Nucleus accumbens (tissue), 56 donors: ENCODE measurements at places on chromosomes 13 and 19.

DNA sequence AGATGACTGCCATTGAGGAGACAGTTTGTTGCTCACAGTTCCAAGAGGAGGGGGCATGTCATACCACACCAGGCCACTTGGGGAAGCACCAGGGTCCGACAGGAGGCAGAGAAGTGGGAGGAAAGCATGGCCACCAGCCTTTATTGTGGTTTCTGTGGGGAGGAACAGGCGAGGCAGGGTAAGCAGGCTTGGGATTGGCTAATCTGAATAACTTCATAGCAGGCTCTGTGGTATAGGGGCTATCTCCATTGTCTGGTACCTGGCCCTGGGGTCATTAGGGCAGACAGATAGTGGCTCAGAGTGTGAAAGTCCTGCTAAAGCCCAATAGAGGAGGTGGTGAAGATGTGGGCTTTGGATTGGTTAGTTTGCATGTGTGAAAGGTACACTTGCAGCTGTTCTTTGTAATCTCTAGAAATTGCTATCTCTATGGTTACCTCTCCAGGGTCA lies 35.5 kb downstream of the CBY2 start:
- DNase-seq: no peak

GRCh38 chr13:70644052-70644451 lies 535.8 kb upstream of the KLHL1 start:
- DNase-seq: no peak

GRCh38 chr13:111597618-111598017 lies 277.2 kb downstream of the TEX29 start:
- DNase-seq: no peak

- no peak for DNase-seq
These were observed 61.9 kb downstream of the LHFPL6 start for GRCh38 chr13:39540929-39541605.

- DNase-seq: no peak
These were observed 690.8 kb upstream of the ARGLU1 start for GRCh38 chr13:107258599-107259187.

DNA sequence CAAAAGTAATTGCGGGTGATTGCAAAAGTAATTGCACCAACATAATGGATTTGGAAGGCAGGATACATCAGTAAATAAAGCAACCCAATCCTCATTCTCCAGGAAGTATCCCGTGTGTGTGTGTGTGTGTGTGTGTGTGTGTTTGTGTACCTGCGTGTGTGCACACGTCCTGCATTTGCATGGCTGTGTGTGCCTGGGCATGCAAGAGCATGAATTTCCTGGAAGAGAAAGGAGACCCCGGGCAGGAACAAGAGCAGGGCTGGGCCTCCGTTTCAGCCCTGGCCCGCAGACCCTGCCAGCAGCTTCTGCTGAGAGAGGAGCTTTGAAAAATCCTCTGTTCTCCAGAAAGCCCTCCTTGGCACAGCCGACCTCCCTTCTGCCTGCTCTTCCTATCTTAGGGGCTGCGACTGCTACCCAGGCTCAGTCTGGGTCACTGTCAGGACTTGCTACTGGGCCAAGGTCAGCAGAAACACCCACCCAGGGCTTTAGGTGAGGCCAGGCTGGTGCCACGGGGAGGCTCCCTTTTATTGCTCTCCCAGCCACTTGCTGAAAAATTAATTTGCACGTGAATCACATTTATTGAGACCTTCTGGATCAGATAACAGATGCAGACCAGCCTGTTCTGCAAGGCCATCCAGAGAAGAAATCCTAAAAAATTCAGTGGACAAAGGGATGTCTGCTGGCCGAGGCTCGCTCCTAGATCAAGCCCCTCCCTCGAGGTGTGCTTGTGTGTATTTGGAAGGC lies 258.3 kb downstream of the ZNF536 start:
- no peak for DNase-seq

DNA sequence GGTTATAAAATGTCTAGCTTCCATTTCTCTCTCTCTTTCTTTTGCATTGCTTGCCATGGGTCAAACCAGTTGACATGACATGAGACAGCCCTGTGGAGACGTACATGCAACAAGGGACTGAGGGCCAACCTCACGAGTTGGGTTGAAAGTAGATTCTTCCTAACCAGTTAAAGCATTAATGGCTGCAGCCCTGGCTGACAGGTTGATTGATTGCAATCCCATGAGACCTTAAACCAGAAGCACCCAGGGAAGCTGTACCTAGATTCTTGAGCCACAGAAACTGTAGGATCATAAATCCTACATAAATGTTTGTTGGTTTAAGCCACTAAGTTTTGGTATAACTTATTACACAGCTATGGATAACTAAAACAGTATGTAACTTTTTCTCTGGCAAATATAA lies 373.8 kb downstream of the DACH1 start:
- no peak for DNase-seq

DNA sequence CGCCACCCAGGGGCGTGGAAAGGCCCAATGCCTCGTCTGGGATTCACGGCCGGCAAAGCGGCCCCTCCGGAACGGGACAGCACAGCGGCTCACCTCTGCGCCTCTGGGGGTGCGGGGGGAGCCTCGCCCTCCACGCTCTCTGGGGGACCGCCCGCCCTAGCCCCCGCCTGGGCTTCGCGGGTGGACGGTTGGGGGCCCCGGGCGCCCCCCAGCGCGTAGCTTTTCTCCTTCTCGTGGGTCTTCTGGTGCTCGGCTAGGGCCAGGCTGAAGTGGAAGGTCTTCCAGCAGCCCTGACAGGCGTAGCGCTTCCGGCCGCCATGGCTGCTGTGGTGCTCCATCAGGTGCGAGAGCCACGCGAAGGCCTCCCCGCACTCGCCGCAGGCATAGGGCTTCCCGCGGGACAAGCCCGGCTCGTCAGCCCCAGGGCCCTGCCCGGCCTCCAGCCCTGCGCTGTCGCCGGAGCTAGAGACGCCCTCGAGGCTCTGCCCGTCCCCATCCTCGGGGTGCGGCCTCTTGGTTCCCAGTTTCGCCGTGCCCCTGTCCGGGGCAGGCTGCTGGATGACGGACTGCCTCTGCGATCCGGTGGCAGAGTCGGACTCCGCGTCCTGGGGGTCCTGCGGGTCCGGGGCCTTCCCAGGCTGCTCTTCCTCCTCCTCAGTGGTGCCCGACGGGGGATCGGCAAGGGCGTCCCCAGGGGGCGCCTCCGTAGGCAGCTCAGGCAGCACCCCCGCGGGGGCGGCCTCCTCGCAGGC lies 13.3 kb downstream of the ZSCAN18 start:
- no peak for DNase-seq

GRCh38 chr19:32580353-32580900 lies 563 bp upstream of the PDCD5 start:
- no peak for DNase-seq

GRCh38 chr13:114025714-114026431 lies 52.0 kb upstream of the C13orf46 start:
- no peak for DNase-seq

- peak; percentile 61 for DNase-seq
These were observed 3.8 kb downstream of the PDE4A start for GRCh38 chr19:10424011-10424637.

- DNase-seq: no peak
These were observed 24.0 kb downstream of the UTP14C start for GRCh38 chr13:52048516-52048915.

DNA sequence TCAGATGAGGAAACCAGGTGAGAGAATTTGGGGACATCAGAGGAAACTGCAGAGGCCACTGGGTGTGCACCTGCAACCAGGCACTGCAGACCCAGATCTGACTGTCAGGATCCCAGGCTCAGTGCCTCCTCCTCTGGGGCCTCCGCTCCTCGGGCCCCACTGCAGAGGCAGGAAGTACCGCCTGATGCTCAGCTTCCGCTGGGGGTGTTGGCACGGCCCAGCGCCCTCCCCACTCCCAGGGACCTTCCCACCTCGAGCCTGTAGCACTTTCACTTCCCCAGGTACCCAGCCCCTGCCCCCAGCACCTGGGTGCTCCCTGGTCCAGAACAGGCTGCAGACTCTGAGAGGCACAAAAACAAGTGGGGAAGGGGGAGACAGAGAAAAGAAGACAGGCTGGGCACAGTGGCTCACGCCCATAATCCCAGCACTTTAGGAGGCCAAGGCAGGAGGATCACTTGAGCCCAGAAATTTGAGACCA lies 1.4 kb upstream of the CD37 start:
- no peak for DNase-seq

GRCh38 chr19:5339198-5339949 lies 1.2 kb downstream of the PTPRS start:
- DNase-seq: no peak

DNA sequence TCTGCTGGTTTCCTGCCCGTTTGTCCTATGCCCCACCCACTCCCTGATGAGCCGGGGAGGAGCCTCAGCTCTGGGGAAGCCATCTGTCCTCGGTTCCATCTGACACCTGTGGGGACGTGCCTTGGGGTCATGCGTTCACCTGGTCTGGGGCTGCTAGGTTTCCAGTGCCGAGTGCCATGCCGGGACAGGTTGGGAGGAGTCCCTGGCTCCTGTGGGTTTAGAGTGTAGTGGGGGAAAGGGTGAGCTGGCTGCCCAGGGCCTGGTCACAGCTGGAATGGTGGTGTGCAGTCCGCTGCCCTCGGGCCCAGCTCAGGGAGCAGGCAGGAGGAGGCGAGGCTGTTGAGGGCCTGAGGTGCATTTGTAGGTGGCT lies 2.5 kb downstream of the KDM4B start:
- no peak for DNase-seq

GRCh38 chr19:54152878-54153524 lies 6.5 kb downstream of the LENG1 start:
- no peak for DNase-seq

DNA sequence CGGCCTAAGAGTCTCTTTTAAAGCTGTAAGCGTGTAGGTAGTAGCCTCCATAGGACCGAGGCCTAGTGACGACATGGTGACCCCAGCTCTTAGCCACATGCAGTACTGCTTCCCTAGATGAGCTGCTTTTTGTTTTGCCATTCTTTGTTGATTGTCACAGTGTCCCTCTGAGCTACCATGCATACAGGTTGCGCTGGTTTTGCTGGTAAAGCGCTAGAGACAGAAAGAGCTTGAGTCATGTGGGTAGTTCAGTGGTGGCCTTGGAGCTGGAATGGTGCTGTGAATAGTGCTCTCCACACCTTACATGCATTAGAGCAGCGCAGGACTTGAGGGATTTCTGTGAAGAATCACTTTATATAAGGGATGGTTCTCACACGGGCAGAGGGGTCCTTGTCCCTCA lies 5.1 kb downstream of the HNRNPM start:
- DNase-seq: no peak

DNA sequence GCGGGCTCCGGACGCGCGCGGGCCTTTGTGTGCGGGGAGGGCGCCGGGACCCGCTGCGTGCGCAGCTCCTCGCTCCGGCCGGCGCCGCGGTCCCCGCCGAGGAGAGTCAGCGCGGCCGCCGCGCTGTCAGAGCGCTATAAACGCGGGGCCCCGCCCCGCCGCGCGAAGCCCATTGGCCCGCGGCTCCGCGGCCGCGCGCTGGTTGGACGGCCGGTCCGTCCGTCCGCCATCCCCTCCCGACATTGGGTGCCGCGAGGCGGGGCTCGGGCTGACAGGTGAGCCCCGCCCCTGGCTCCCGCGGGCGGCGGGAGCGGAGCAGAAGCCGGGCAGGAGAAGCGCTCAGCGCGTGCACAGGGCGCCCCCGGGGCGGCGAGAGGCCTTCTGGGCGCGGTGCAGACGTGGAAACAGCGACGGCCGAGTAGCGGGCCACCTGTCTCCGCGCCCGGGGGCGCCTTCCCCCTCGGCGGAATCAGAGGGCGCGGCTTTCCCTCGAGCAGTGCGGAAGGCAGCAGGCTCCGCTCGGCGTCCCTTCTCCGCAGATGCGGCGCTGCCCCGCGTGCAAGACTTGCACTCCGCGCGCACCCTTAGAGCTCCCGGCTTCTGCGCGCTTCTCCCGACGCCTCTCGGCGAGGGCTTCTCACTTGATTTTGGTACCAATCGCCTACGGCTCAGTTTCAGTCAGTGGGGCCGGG lies at the start of gene EFNB2:
Gene EFNB2, minus strand, starts transcription at position 111 of the 692 bp plus-strand sequence. CDS start 698 bp downstream, outside the sequence.
- DNase-seq: peak; percentile 84

DNA sequence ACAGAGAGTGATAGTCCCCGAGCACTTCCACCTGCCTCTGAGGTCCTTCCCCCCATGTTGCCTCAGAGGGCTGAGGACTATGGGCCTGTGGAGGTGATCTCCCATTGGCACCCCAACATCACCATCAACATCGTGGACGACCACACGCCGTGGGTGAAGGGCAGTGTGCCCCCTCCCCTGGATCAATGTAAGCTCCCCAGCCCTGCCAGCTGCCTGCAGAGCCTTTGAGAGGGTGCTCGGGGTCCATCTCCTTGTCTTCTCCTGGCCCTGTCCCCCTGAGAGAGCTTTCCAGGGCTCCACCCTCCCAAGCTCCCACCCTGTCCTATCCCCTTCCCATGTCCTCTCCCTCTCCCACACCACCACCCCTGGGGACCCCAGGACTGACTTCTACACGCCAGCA lies 14.9 kb upstream of the RELB start:
- DNase-seq: no peak

GRCh38 chr13:70370924-70371323 lies 262.7 kb upstream of the KLHL1 start:
- DNase-seq: no peak

GRCh38 chr13:106814463-106814862 lies 246.5 kb upstream of the ARGLU1 start:
- DNase-seq: no peak

GRCh38 chr19:38515896-38516295 lies 82.4 kb downstream of the RYR1 start:
- DNase-seq: no peak

- DNase-seq: no peak
These were observed 93.4 kb upstream of the CACNA1A start for GRCh38 chr19:13599681-13600080.

DNA sequence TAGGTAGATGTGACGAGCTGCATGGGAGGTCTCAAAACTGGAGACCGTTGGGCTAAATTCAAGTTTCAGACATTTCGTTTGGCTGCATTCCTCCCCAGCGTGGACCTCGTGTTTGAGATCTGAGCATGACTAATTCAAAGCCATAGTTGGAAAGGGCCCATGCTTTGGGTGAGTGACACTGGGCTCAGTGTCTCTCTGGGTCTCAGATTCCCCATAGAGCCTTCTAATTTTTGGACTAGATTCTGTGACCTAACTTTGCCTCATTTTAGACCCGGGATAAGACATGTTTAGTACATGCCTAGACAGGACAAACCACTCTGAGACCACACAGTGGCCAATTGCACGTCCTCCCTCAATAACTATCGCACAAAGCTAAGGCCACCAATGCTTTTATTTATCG lies 16.6 kb downstream of the CKM start:
- DNase-seq: no peak

- no peak for DNase-seq
These were observed 135.5 kb downstream of the IRS2 start for GRCh38 chr13:109650861-109651260.

GRCh38 chr13:71864094-71864985 lies 2.7 kb downstream of the DACH1 start:
- DNase-seq: no peak

DNA sequence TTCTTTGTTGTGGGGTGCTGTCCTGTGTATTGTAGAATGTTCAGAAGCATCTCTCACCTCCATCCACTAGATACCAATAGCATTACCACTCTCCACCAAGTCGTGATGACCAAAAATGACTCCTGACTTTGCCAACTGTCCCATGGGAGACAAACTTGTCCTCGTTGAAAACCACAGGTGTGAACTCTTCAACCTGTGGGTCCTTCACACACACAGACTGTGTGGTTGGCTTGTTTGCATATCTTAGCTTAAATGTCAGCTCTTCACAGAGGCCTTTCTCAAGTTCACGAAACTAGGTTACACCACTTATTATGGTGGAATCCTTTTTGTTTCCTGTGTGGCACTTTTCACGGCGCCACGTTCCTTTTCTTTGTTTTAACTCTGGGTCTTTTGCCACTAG lies 6.8 kb downstream of the GPC5 start:
- DNase-seq: no peak
